ENCODE measurements at places on chromosomes 5 and 9. TPM values are rescaled to one million over a fixed set of nuclear protein-coding genes. Genes with fewer than 3 reads are reported as not detected.

Gene SGCD
- 81.6 TPM for total RNA-seq

Gene SELENOP
- 145 TPM for total RNA-seq

Gene P4HA2
- 200 TPM for total RNA-seq

Gene ADAMTSL2
- total RNA-seq, result not detected

Gene HCN1
- total RNA-seq, result under 0.01 TPM

Gene AK8
- 0.85 TPM for total RNA-seq

Gene ELAVL2
- under 0.01 TPM for total RNA-seq

Gene MATR3
- total RNA-seq, result 200 TPM

Gene TRIM7
- 4.0 TPM for total RNA-seq

Gene NOL8
- 25.6 TPM for total RNA-seq

Gene POU5F2
- 2.6 TPM for total RNA-seq

Gene HSPB3
- total RNA-seq, result 5.8 TPM

Gene CNOT6
- 7.0 TPM for total RNA-seq

Gene CCNO
- not detected for total RNA-seq

Gene CARD9
- 2.9 TPM for total RNA-seq
